Activated effector memory CD4-positive, alpha-beta T cell treated with Interleukin-2 at 50 U/mL for 16 hours (primary cell): ENCODE measurements at places on chromosomes 1 and 21.

GRCh38 chr1:111756124-111756513 lies 418 bp downstream of the DDX20 start:
- no peak for DNase-seq

GRCh38 chr1:193916452-193916851 lies 730.0 kb upstream of the B3GALT2 start:
- no peak for DNase-seq

GRCh38 chr1:192936313-192937018 lies 122.7 kb downstream of the UCHL5 start:
- DNase-seq = no peak

GRCh38 chr1:210981490-210981889 lies 152.5 kb downstream of the KCNH1 start:
- no peak for DNase-seq

GRCh38 chr1:244242446-244242845 lies 191.4 kb downstream of the ZBTB18 start:
- no peak for DNase-seq
